ENCODE measurements at places on chromosomes 2 and 18.
A peak's percentile ranks its signal among the peaks of the same experiment; 100 is the strongest.

DNA sequence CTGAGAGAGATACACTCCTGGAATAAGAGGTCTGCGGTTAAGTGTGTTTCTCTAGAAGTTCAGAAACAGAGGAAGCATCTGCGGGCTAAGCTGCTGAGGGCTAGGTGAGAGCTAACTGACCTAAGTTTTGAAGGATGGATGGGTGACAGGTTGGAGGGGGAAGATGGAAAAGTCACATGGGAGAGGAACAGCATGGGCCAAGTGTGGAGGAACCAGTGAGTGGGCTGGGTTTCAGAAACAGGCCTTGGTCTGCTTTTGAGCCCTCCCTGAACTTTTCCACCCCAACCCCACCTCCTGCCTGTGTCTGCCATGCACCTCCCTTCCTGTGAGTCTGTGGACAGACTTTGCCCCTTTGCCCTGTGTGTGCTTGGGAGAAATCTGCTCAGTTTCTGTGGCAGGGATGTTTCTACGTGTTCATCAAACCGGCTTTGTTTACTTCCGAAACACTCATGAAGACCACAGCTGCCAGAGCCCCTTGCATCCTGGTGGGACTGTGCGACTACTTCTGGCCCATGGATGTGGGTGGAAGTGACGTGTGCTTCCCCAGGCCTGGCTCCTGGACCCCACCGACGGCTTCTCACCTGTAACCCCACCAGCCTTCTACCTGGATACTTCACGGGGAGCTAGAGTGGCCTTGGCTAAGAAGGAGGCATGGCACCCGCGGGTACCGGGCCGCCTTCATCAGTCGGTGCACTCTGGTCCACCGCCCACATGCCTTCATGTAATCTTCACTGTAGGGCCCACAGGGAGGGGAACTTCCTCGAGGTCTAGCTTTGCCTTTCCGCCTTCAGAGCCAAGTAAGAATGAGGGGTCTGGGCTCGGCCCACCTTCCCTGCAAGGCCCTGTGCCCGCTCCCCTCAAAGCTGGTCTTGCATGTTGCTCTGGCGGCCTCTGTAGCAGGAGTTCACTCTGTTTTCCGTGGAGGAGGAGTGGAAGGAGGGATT lies 1.4 kb upstream of the HPCAL1 start:
- no peak for DNase-seq

GRCh38 chr2:109069331-109070194 lies 59.4 kb upstream of the SH3RF3 start:
- no peak for DNase-seq

DNA sequence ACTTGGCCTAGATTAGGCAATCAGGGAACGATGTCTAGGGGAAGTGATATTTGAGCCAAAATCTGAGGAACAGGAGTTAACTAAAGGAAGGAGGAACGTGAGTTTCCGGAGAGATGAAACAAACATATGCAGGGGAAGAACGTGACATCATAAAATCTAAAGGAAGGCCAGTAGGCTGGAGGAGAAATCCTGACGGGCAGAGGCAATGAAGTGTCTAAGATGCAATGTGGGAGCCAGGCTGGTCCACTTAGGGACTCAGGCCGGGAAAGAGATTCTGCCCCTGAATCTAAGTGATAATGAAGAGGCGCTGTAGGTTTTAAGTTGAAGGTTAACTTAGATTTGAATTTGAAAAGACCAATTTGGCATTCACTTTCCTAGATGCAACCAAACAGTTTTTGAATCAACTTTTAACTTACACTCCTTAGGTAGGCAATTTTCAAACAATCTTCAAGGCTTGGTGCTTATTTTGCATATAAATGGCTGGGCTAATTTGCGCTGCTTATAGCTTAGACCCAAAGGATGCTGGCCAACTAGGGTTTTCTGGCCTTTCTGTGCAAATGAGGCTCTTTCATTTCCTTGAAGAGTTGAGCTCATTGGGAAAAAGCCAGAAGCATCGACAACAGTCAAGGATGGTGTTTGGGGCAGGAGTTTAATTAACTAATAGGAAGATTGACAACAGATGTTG lies 221.7 kb downstream of the SOX11 start:
- no peak for DNase-seq

- no peak for DNase-seq
Measured at GRCh38 chr18:811182-811891, 705 bp downstream of the YES1 start.

- DNase-seq: no peak
Measured at GRCh38 chr2:188600536-188601210, 309.0 kb downstream of the GULP1 start.

DNA sequence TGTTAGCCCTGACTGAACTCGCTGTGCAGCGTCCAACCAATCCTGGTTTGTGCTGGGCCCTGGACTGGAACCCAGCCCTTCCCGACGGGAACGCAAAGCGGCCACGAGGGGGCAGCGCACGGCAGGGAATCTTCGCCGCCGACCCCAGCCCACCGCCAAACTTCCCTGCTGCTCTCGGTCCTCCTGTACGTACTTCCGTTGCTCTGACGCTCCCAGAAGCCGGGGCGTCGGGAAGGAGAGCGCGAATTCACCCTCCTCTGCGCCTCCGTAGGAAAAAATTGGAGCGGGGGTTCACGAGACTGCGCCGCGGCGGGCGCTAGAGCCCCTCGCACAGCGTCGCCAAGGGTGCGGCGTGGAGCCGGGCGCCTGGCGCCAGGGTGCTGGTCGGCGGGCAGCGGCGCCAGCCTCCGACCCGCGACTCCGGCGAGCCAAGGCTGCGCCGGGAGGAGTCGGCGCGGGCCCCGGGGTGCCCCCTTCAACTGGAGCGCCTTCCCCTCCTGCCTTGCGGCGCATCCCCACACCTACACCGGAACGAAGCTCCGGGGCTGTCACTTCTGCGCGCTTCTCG lies 873 bp upstream of the SH3RF3 start:
- peak; percentile 79 for DNase-seq

DNA sequence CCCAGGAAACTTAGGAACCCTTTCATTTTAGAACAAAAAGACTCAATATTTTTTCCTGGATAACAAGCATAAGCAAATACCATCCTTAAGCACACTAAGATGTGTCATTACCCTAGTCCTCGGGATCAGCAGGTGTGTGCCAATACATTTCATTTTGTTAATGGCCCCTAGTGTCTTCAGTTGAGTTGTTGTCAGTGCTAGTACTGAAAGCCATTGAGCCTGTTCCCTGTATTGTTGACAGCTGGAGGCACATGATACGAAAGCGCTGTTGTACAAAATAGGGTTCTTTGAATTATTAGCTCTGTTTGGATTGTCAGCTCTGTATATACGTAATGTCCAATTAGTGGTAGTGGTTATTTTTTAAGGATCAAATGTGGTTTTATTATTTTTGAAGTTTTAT lies 29.5 kb downstream of the VAPA start:
- DNase-seq: no peak

DNA sequence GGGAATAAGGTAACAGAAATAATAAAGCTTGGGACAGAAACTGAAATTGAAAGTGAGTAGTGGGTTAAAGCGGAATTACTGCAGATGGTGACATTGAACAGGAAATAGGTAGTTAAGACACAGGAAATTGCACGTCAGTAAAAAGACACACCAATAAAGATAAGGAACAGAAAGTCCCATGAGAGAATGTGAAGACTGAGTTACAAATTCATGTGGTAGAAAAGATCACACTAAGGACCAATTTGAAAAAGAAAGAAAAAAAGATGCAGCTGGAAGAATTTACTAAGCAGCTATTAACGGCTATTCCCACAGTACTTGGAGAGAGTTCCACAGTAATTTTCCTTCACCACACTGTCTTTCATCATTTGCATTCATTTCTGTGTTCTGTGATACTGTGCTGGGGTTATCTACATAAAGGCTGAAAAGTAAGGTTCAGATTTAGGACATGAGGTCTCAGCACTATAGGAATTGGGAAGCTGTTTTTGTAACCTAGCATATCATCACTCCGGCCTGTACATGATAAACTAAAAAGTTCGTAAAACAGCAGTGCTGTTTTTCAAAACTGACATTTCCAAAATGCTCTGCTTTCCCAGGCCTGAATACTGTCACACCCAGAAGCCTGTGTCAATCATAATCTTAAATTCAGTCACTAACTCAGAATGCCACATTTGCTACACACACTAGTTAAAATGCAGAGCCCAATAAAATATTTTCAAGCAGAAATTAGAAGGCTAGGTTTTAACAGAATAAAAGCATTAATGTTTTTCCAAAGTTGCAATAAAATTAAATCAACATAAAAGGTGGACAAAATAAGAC lies 42.9 kb downstream of the SRBD1 start:
- DNase-seq: no peak

- DNase-seq: no peak
Measured at GRCh38 chr18:26227051-26227670, 916 bp downstream of the TAF4B start.

DNA sequence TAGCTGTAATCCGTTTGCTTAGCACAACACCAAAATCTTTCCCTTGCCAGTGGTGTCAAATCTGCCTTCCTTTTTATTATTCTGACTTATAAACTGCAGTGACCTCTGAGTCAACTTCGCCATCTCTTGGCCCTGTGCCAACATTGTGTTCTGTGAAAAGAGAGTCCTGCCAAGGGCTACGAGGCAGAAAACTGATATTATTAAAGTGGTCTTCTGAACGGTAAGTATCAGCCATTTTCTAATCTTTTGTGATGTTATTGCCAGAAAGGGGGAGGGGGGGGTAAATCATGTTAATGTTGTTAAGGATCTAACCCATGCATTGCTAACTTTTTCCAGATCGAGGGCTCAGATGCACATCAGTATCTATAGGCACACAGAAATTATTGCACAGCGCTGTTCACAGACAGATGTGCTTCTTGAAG lies 121.5 kb upstream of the LTBP1 start:
- DNase-seq: no peak

- DNase-seq: no peak
Measured at GRCh38 chr2:85501248-85501647, 37.7 kb upstream of the MAT2A start.

- DNase-seq: no peak
Measured at GRCh38 chr2:200314976-200315567, 8.6 kb downstream of the SPATS2L start.

- DNase-seq: no peak
Measured at GRCh38 chr2:237998530-237998929, 31.7 kb downstream of the UBE2F start.

DNA sequence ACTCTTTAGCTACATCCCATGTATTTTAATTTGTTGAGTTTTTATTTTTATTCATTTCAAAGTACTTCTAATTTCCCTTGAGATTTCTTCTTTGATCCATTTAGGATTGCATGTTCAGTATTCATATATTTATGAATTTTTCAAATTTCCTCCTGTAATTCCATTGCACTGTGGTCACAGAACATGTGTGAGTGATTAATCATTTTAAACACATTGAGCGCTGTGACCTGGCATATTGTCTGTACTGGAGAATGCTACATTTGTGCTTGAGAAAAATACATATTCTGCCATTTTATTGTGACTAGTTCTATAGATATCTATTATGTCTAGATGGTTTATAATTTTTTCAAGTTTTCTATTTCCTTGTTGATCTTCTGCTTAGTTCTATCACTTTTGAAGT lies 353.7 kb downstream of the RAD51AP2 start:
- no peak for DNase-seq

DNA sequence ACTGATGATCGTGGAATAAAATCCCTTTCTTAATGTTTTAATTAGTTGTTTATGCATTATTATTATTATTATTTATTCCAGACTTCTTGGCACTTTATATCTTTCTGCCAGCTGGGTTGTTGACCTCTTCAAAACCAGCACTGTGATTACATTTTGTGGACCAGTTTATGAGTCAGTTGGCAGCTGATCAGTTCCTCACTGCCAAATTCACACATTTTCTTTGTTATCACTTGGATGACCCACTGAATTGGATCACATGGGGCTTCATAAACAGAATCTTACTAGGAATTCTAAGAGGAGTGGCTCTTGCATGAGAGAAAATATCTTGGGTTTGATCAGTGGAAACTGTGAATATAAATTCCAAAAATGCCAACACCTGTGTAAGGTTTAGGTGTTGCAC lies 321.8 kb upstream of the SPRED2 start:
- no peak for DNase-seq

- DNase-seq: no peak
Measured at GRCh38 chr2:23513872-23514793, 129.2 kb downstream of the KLHL29 start.

DNA sequence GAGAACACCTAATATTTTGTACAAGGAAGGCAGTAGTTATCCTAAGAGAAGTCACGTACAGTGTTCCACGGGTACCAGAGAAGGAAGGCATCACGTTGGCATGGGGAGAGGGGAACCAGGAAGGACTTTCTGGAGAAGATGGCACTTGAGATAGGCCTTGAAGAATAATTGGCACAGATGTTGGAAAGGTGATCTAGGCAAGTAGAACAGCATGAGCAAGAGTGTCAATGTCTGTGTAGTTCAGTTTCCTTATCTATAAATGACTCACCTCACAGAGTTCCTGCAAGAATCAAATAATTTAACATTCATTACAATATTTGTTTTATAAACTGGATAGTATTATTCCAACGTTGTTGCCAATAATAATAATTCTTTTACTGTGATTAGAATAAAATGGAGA lies 48.3 kb upstream of the BZW1 start:
- no peak for DNase-seq

GRCh38 chr2:181380581-181380980 lies 76.6 kb upstream of the ITGA4 start:
- no peak for DNase-seq

DNA sequence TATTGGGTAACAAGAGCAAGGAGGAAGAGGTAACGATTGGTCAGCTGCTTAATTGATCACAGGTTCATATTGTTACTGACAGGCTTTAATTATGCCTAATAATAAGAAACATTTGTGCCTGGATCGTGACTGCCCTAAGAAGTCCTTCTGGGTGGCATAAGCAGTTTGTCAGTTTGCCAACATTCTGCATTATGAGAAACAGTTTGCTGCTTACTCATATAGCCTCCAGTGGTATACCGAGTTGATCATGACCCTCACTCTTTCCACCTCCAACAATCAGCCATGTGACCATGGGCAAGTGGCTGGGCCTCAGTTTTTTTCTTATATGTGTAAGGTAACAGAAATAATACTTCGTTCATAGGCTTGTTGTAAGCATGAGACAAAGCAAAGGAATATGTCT lies 96.6 kb upstream of the CABLES1 start:
- DNase-seq: no peak

DNA sequence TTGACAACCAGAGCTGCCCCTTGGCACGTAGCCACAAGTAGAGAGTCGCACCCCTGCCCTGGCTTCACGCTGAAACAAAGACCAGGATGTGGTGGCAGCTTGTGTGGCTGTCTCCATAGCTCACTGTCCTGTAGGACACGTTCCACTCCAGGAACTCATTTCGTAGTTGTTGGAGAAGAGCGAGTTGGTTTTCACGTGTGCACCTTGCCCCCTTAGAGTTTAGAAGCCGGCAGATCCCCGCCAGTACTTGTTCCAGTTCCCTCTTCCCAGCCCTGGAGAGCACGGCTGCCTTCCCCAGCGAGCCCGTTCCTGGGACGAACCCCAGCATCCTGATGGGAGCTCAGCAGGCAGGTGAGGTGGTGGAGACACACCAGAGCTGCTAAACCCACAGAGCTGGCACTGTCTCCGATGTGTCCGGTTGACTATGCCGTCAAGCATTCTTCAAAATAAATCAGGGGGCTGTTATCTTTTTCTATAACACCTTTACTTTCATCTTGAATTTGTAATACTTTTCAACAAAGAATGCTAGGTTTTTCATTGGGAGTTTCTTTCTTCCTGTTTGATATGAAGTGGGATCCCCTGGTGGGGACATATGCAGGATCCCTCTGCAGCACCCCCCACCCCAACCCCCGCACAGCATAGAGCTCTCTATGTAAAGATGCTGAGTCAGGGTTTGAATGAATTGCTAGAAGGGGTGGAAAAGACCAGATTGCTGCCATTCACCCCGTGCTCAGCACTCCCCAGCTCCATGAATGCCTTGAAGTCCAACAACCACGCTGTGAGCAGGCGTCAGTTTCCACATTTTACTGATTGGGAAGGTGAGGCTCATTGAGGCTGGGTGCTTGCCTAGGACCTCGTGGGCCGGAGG lies 44.5 kb downstream of the GREB1 start:
- DNase-seq: no peak

Data from RWPE2 (cell line).